Karpas-422 (cell line): ENCODE measurements at places on chromosomes 13 and 19. TPM values are rescaled to one million over a fixed set of nuclear protein-coding genes. Genes with fewer than 3 reads are reported as not detected.

DNA sequence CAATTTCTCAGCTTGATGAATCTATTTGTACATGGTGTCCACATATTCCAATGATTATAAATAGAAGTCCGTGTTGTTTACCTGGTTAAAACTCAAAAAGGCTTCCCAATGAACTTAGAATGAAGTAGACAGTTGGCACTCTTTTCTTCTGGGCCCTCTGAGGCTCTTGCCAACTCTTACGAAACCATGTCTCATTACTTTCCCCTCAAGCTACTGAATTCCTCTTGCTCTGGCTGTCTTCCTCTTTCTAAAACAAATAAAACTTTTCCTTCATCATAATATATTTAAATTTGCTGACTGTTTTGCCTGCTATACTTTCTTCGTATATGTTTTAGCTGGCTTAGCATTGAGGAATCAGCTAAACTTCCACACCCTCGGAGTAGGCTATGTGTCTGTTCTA lies 139.7 kb downstream of the SLITRK6 start:
- H3K4me1 ChIP-seq: peaks cover 6% of the 10 kb centered on the region
- H3K27me3 ChIP-seq: no peaks in the 10 kb centered on the region
- no peak overlapping the region for H3K4me3 ChIP-seq

DNA sequence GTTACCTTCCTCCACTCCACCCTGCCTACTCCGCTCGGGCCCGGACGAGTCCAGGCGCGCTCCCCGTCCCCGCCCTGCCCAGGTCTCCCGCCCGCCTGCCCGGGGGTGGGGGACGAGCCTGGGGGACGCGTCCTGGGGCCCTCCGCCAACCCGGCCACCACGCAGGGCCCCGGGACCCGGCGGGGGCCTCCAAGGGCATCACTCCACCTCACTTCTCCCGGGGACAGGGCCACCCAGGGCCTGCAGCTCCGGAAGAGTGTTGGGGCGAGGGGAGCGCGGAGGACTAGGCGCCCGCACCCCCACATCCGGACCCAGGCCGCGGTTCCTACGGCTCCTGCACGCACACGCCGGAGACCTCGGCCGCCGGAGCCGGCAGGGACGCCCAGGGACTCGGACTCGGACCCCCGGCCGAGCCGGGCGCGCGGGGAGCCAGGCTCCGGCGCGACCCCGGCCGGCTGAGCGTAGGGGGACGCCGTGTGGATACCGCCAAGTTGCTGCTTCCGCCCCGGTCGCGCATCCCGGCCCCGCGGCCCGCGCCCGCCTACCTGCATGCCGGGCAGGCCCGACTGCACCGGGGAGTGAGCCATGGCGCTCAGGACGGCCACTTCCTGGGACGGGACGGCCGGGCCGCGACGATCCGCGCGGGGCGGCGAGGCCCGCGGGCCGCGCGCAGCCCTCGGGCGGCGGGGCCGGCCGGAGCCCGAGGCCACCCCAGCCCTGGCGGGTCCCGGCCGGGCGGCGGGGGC lies 534 bp downstream of the STK24 start:
- DNase-seq: peak; percentile 79
- H3K4me1 ChIP-seq: peaks cover 45% of the 10 kb centered on the region
- peak overlapping the region; percentile 18; the same call in 1 of the 2 replicates for H3K27ac ChIP-seq
- H3K36me3 ChIP-seq: no peaks in the 10 kb centered on the region
- no peaks in the 10 kb centered on the region for H3K27me3 ChIP-seq

DNA sequence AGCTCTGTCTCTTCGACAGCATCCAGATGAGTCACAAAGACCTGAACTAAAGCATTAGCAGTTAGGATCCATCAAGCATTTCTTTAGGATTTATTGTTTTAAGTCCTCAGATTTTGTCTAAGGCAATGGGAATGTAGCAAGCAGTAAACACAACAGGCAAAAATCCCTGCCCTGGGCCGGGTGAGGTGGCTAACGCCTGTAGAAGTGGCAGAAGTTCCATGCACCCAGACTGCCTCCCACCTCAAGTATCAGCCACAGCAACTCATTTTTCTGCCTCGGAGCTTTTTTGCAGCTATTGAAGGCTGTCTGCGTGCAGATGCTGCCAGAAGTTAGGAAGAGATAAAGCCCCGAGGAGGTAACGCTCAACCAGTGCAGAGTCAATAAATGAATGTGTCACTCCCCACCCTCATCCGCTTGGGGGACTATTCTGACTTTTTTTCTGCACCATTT lies 47.1 kb upstream of the MRI1 start:
- H3K4me3 ChIP-seq: no peak overlapping the region
- DNase-seq: no peak
- H3K27ac ChIP-seq: no peak overlapping the region
- no peaks in the 10 kb centered on the region for H3K4me1 ChIP-seq
- no peaks in the 10 kb centered on the region for H3K36me3 ChIP-seq

GRCh38 chr13:40002016-40002415 lies 346.6 kb downstream of the COG6 start:
- H3K27me3 ChIP-seq: no peaks in the 10 kb centered on the region
- H3K4me1 ChIP-seq: no peaks in the 10 kb centered on the region
- no peaks in the 10 kb centered on the region for H3K36me3 ChIP-seq
- H3K27ac ChIP-seq: no peak overlapping the region

GRCh38 chr19:28605501-28606268 lies 607.3 kb downstream of the UQCRFS1 start:
- H3K4me1 ChIP-seq: no peaks in the 10 kb centered on the region
- no peaks in the 10 kb centered on the region for H3K27me3 ChIP-seq
- no peaks in the 10 kb centered on the region for H3K36me3 ChIP-seq
- no peak overlapping the region for H3K4me3 ChIP-seq

GRCh38 chr19:14772467-14772866 lies 5.9 kb downstream of the ADGRE2 start:
- no peak overlapping the region for H3K4me3 ChIP-seq
- H3K4me1 ChIP-seq: no peaks in the 10 kb centered on the region; the same call in 1 of the 2 replicates
- H3K27me3 ChIP-seq: no peaks in the 10 kb centered on the region
- no peaks in the 10 kb centered on the region for H3K36me3 ChIP-seq
- H3K27ac ChIP-seq: no peak overlapping the region

Gene C19orf67
- total RNA-seq: 0.37 and 2.8 TPM in 2 replicates

DNA sequence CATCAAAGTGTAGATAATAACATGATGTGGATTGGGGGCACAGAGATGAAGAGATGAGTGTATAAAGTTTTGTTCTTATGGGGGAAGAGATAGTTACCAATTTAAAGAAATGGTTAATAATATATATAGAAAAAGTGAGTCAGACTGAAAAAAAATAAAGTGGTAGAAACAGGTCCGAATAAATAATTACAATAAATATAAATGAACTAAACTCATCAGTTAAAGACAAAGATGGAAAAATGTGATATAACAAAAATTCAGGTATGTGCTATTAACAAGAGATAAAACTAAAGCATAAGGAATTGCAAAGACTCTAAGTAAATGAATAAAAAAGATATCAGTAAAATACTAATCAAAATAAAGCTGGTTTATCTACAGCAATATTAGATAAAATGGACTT lies 61.1 kb upstream of the KPNA3 start:
- no peaks in the 10 kb centered on the region for H3K36me3 ChIP-seq
- H3K4me1 ChIP-seq: no peaks in the 10 kb centered on the region
- H3K27me3 ChIP-seq: peaks cover 3% of the 10 kb centered on the region; the same call in 1 of the 2 replicates
- DNase-seq: no peak
- H3K4me3 ChIP-seq: no peak overlapping the region

- peaks cover 20% of the 10 kb centered on the region for H3K4me1 ChIP-seq
- no peak for DNase-seq
- peak overlapping the region; percentile 88 for H3K4me3 ChIP-seq
- H3K36me3 ChIP-seq: peaks cover 8% of the 10 kb centered on the region; the same call in 1 of the 2 replicates
These were observed 342 bp downstream of the ASF1B start for GRCh38 chr19:14135985-14136508.

Gene ETV2
- 0.54 and 0.75 TPM in 2 replicates for total RNA-seq

DNA sequence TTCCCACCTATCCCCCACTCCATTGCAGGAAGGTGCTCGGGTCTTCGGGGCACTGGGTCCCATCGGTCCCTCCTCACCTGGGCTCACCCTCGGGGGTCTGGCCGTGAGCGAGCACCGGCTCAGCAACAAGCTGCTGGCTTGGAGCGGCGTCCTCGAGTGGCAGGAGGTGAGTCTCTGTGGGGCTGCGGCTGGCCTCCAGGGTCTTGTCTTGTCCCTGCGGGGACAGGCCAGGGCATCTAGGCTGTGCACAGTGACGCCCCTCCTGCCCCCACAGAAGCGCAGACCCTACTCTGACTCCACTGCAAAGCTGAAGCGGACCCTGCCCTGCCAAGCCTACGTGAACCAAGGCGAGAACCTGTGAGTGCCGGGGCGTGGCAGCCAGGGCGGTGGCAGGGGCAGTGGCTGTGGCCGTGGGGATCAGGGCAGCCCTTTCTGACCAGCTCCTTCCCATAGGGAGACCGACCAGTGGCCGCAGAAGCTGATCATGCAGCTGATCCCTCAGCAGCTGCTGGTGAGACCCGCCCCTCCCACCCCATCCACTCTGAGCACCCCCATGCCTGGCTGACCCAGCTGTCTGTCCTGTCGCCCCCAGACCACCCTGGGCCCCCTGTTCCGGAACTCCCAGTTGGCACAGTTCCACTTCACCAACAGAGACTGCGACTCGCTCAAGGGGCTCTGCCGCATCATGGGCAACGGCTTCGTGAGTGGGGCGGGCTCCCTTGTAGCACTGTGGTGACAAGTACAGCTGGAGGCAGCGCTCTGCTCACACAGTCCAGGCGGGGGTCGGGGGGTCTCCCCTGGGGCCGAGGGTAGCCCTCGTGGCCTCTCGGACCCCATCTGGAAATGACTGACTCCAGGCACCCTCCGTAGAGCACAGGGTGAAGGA lies 3.7 kb downstream of the PTOV1 start:
- H3K36me3 ChIP-seq: peaks cover 29% of the 10 kb centered on the region
- no peak overlapping the region for H3K27ac ChIP-seq

Gene IL11
- 0.40 and 0.41 TPM in 2 replicates for total RNA-seq

Gene CLEC17A
- 7.4 and 17.6 TPM in 2 replicates for total RNA-seq

GRCh38 chr13:104967836-104968630 lies 1567.4 kb downstream of the EFNB2 start:
- no peak overlapping the region for H3K27ac ChIP-seq
- H3K36me3 ChIP-seq: no peaks in the 10 kb centered on the region
- no peaks in the 10 kb centered on the region for H3K27me3 ChIP-seq
- no peak for DNase-seq
- no peak overlapping the region for H3K4me3 ChIP-seq
- no peaks in the 10 kb centered on the region for H3K4me1 ChIP-seq

- no peak overlapping the region for H3K27ac ChIP-seq
- DNase-seq: no peak
- no peaks in the 10 kb centered on the region for H3K36me3 ChIP-seq
- H3K4me1 ChIP-seq: no peaks in the 10 kb centered on the region
- H3K27me3 ChIP-seq: no peaks in the 10 kb centered on the region
These were observed 340.0 kb downstream of the SUCLA2 start for GRCh38 chr13:47661076-47661475.

Gene TPTE2
- total RNA-seq: 0.34 TPM in 1 of 2 replicates, not detected in the other

- no peak for DNase-seq
- H3K36me3 ChIP-seq: no peaks in the 10 kb centered on the region
- H3K27ac ChIP-seq: no peak overlapping the region
- H3K4me1 ChIP-seq: no peaks in the 10 kb centered on the region
These were observed 1184.0 kb downstream of the UQCRFS1 start for GRCh38 chr19:28028881-28029444.

GRCh38 chr19:46080561-46080960 lies 39.8 kb upstream of the IGFL4 start:
- no peaks in the 10 kb centered on the region for H3K4me1 ChIP-seq
- no peak overlapping the region for H3K27ac ChIP-seq
- no peaks in the 10 kb centered on the region for H3K36me3 ChIP-seq
- no peak overlapping the region for H3K4me3 ChIP-seq
- DNase-seq: no peak

Gene PLIN4
- total RNA-seq: not detected in 2 replicates

- H3K27me3 ChIP-seq: no peaks in the 10 kb centered on the region
- H3K36me3 ChIP-seq: peaks cover 12% of the 10 kb centered on the region
- no peak overlapping the region for H3K27ac ChIP-seq
These were observed 8.0 kb downstream of the DPP9 start for GRCh38 chr19:4715529-4716221.

- H3K27ac ChIP-seq: no peak overlapping the region
- H3K27me3 ChIP-seq: no peaks in the 10 kb centered on the region
- peaks cover 13% of the 10 kb centered on the region for H3K4me1 ChIP-seq
- peak overlapping the region; percentile 32; the same call in 1 of the 2 replicates for H3K4me3 ChIP-seq
- DNase-seq: no peak
These were observed 705.7 kb downstream of the SLITRK5 start for GRCh38 chr13:88376760-88377388.

DNA sequence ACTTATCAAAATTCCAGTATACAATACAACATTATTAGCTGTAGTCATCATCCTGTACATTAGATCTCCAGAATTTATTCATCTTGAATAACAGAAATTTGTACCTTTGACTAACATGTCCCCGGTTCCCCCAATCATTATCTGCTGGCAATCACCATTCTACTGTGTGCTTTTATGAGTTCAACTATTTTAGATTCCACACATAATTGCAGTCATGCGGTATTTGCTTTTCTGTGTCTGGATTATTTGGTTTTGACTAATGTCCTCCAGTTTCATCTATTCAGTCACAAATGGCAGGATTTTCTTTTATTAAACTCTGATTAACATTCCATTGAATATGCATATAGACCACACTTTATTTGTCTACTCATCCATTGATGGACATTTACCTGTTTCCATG lies 530.7 kb upstream of the SLITRK1 start:
- no peak for DNase-seq
- H3K27me3 ChIP-seq: no peaks in the 10 kb centered on the region
- no peak overlapping the region for H3K4me3 ChIP-seq
- H3K36me3 ChIP-seq: no peaks in the 10 kb centered on the region

Gene KLK8
- total RNA-seq: not detected in 2 replicates

DNA sequence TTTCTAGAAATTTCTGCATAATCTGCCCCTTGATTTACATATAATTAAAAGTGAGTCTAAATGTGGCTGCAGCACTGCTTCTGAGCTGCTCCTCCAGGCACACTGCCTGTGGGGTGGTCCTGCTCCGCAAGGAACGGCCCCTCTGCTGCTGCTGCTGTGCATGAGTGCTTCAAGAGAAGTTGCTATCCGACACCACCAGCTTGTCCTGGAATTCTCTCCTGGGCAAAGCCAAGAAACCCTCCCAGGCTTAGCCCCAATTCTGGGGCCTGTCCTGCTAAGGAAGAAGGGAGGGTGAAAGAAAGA lies 7.5 kb upstream of the PDCD5 start:
- DNase-seq: no peak
- no peaks in the 10 kb centered on the region for H3K4me1 ChIP-seq
- H3K4me3 ChIP-seq: no peak overlapping the region
- H3K36me3 ChIP-seq: no peaks in the 10 kb centered on the region

DNA sequence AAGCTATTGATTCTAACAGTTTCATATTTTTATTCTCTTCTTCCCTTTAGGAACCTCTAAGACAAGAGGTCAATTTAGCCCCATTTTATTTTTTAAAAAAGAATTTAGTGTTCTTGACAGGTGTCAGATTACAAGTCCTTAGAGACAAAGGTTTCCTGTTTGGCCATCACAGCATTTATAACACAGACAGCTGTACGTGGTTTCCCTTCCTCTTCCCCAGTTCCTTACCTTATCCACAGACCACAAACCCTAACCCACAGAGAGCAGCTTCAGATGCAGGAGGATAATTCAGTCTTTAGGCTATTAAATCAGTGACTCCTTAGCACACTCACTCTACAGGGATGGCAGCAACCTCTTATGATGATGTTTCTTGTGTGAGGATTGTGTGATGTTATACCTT lies 1210.1 kb downstream of the DIAPH3 start:
- peak overlapping the region; percentile 16; the same call in 1 of the 2 replicates for H3K4me3 ChIP-seq
- H3K27ac ChIP-seq: no peak overlapping the region; the same call in 1 of the 2 replicates
- peak; percentile 59 for DNase-seq
- H3K36me3 ChIP-seq: no peaks in the 10 kb centered on the region

GRCh38 chr19:4456843-4457653 lies 546 bp downstream of the UBXN6 start:
- peak overlapping the region; percentile 95 for H3K4me3 ChIP-seq
- H3K36me3 ChIP-seq: no peaks in the 10 kb centered on the region
- H3K27me3 ChIP-seq: no peaks in the 10 kb centered on the region
- peak; percentile 80 for DNase-seq
- peak overlapping the region; percentile 54; the same call in 1 of the 2 replicates for H3K27ac ChIP-seq
